ENCODE measurements at places on chromosomes 5 and 9.
A peak's percentile ranks its signal among the peaks of the same experiment; 100 is the strongest.

- H3K36me3 ChIP-seq, result no peaks in the 10 kb centered on the region
- no peak for DNase-seq
Observed at GRCh38 chr9:21564175-21564574, 82.1 kb upstream of the IFNE start.

GRCh38 chr9:84996029-84996428, 326.5 kb downstream of the NTRK2 start:
- H3K36me3 ChIP-seq, result peaks cover 5% of the 10 kb centered on the region
- no peaks in the 10 kb centered on the region for H3K4me1 ChIP-seq
- no peak overlapping the region for H3K27ac ChIP-seq
- no peaks in the 10 kb centered on the region for H3K27me3 ChIP-seq
- DNase-seq, result no peak
- no peak overlapping the region for H3K4me3 ChIP-seq

- no peaks in the 10 kb centered on the region for H3K4me1 ChIP-seq
- H3K27ac ChIP-seq, result no peak overlapping the region
- DNase-seq, result no peak
Observed at GRCh38 chr9:112502175-112502946, 15.7 kb downstream of the KIAA1958 start.

DNA sequence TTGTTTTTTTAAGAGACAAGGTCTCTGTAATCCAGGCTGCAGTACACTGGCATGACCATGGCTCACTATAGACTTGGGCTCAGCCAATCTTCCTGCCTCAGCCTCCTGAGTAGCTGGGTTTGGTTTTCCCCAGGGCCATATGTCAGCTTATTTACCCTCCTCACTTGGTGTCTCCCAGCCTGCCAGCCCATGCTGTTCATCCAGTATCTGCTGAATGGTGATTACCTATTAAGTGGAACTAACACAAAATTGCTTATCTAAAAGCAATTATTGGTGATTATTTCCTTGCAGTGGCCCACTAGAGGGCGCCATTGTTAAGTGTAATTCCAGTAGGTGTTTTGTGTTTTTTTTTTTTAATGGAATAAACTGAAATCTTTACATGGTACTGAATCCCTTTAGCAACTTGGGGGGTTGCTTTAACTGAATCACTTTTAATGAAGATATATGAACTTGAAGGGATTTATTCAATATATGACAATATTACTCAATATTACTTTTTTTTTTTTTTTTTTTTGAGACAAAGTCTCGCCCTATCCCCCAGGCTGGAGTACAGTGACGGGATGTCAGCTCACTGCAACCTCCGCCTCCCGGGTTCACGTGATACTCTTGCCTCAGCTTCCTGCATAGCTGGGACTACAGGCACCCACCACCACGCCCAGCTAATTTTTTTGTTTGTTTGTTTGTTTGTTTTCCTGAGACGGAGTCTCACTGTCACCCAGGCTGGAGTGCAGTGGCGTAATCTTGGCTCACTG, 13.8 kb downstream of the EXOSC2 start:
- peaks cover 45% of the 10 kb centered on the region for H3K36me3 ChIP-seq
- peak; percentile 61 for DNase-seq
- H3K27me3 ChIP-seq, result no peaks in the 10 kb centered on the region
- no peaks in the 10 kb centered on the region for H3K4me1 ChIP-seq

- no peaks in the 10 kb centered on the region for H3K27me3 ChIP-seq
- H3K4me1 ChIP-seq, result no peaks in the 10 kb centered on the region
- peaks cover 8% of the 10 kb centered on the region for H3K36me3 ChIP-seq
- no peak overlapping the region for H3K27ac ChIP-seq
- no peak for DNase-seq
Observed at GRCh38 chr9:85987236-85987635, 46.3 kb downstream of the NAA35 start.

- H3K27me3 ChIP-seq, result no peaks in the 10 kb centered on the region
- DNase-seq, result no peak
- peaks cover 10% of the 10 kb centered on the region for H3K36me3 ChIP-seq
- no peaks in the 10 kb centered on the region for H3K4me1 ChIP-seq
- H3K27ac ChIP-seq, result no peak overlapping the region
Observed at GRCh38 chr9:95845751-95846150, 29.7 kb upstream of the ERCC6L2 start.

DNA sequence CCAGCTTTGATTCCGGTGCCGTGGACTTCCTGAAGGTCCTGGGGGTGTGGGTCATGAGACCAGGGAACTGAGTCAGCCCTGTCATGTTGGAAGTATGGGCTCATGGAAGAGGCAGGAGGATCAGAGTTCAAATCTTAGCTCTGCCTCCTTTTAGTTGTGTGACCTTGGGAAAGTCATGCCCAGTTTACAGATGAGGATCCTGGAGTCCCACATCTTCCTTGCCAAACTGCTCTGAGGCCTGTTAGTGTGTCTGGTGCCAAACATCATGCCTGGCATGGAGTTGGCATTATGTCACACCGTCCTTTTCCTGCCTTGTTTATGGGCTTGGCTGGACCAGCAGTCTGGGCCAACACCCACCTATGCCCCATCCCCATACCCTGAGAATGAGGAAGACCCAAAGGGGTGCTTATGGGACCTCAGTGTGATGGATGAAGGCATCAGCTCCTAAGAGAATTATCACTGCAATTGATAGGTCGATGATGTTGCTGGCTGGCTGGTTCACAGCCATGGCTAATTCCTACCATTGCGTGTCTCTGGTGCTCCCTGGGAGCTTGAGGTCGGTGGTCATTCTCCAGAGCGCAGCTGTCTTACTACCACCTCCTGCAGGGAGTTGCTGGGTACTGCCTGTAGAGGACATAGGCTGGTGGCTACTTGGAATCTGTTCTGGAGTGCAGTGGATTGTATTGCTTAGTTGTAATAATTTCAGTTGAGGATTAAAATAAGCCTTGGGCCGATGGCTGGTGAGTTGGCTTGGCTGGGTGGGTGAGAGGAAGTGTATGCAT, 140.5 kb upstream of the PITX1 start:
- DNase-seq, result peak; percentile 78
- H3K4me1 ChIP-seq, result no peaks in the 10 kb centered on the region
- no peaks in the 10 kb centered on the region for H3K27me3 ChIP-seq

- no peaks in the 10 kb centered on the region for H3K27me3 ChIP-seq
- no peaks in the 10 kb centered on the region for H3K36me3 ChIP-seq
- no peak overlapping the region for H3K4me3 ChIP-seq
- no peaks in the 10 kb centered on the region for H3K4me1 ChIP-seq
- DNase-seq, result no peak
Observed at GRCh38 chr9:130001190-130001589, 41.8 kb downstream of the FNBP1 start.

DNA sequence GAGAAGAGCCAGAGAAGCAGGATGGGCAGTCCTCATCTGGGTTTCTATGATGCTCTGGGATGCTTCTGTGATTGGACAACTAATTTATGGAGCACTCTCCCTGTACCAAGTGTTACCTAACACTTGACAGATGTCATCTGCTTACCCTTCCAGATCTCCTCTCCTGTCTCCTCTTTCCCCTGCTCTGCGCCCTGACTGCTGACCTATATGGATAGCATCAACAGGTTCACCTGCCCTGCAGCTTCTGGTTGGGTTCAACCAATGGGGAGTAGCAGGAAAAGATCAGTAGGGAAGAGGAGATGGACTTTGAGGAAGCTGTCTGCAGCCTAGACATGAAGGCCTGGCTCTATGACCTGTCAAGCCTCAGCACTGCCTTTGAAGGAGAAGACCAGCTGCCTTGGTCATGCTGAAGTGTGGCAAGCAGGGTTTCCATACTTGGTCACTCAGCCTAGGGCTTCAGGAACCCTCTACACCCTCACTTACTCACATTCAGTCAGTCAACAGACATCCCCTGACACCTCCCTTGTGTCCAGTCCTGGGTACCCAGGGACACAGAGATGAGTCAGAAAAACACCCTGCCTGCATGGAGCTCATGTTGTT, 11.3 kb upstream of the P4HA2 start:
- DNase-seq, result peak; percentile 12
- no peak overlapping the region for H3K27ac ChIP-seq
- no peaks in the 10 kb centered on the region for H3K4me1 ChIP-seq
- no peak overlapping the region for H3K4me3 ChIP-seq

GRCh38 chr9:97861148-97861475, 8.1 kb downstream of the FOXE1 start:
- DNase-seq, result no peak
- peaks cover 56% of the 10 kb centered on the region for H3K27me3 ChIP-seq

- no peak for DNase-seq
- H3K4me3 ChIP-seq, result no peak overlapping the region
- H3K36me3 ChIP-seq, result peaks cover 37% of the 10 kb centered on the region
- no peaks in the 10 kb centered on the region for H3K27me3 ChIP-seq
- H3K4me1 ChIP-seq, result no peaks in the 10 kb centered on the region
- no peak overlapping the region for H3K27ac ChIP-seq
Observed at GRCh38 chr5:141529002-141529401, 40.1 kb downstream of the PCDHGC5 start.

DNA sequence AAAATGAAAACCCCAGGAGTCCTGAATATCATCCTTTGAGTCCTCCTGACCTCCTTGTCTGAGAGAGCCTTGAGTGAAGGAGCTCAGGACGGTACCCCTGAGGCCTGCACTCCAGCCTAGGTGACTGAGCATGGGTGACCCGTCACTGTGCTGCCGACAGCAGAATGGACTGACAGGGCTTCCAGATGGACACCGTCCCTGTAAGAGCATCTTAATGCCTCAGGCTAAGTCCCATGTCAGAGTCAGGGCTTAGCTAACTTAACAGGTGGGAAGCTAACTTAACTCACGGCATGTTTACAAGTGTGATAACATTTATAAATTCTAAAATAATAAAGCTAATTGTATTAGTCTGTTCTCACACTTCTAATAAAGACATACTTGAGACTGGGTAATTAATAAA, 68.3 kb downstream of the IL6ST start:
- no peaks in the 10 kb centered on the region for H3K4me1 ChIP-seq
- no peak overlapping the region for H3K27ac ChIP-seq
- DNase-seq, result no peak

GRCh38 chr5:113053511-113053995, 77.0 kb downstream of the DCP2 start:
- no peak overlapping the region for H3K4me3 ChIP-seq
- H3K4me1 ChIP-seq, result no peaks in the 10 kb centered on the region
- DNase-seq, result peak; percentile 20

- H3K4me3 ChIP-seq, result no peak overlapping the region
- H3K27ac ChIP-seq, result no peak overlapping the region
- H3K36me3 ChIP-seq, result no peaks in the 10 kb centered on the region
- DNase-seq, result no peak
Observed at GRCh38 chr5:78997090-78997489, 12.0 kb upstream of the ARSB start.

DNA sequence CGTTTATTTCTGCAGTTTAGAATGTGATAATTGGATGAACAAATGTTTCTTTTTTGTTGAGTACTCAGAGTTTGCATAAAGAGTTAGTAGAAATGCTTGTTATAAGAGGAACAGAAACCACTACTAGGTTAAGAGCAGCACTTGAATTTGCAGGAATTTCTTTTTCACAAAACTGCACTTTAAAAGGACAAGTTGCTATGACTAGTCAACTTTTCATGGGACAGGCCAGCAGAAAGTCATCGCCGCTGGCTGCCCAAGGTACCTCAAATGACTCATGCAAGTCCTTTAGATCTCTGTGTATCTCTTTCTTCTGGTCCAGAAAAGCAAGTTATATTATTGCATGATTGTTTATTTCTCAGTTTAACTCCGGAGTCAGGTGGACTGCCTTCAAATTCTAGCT, 97.3 kb upstream of the HMHB1 start:
- H3K4me1 ChIP-seq, result no peaks in the 10 kb centered on the region
- no peaks in the 10 kb centered on the region for H3K27me3 ChIP-seq
- H3K4me3 ChIP-seq, result no peak overlapping the region
- no peak overlapping the region for H3K27ac ChIP-seq

DNA sequence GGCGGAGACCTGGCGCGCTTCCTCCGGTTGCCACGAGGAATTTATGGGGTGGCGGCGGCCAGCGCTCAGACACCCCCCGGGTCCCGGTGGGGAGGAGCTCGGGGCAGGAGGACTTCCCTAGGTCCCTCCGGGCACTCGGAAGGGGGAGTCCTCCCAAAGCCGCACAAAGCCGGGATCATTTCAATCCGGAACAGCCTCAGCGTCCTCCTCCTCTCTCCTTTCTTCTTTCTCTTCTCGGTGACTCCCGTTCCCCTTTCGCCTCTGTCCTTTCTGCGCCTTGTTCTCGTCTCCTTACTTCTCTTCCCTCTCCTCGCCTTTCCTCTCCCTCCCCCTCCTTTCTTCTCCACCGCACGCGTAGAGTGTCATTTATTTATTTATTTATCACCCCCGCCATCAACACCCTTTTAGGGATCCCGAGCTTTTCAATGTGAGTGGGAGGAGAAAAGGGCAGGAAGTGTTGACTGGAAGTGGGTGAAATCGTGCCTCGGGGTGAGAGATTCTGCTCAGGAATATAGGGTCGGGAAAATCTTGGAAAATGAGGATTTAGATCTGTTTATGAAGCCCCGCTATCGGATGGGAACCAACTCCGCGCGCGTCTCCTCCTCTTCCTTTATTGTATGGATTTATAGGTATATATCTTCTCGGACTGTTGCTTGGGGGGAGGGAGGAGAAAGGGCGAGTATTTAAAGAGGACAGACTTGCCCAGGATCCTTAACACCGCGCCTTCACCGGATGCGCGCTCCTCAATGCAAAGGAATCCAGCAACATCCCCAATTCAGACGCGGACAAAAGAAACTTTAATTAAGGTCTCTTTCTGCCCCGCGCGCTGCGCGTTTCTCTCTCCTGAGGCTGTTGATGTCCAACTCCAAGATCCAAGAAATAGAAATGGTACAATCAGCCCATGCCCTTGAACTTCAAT, 2.0 kb upstream of the ZNF462 start:
- peak; percentile 55 for DNase-seq
- H3K4me1 ChIP-seq, result peaks cover 7% of the 10 kb centered on the region
- H3K4me3 ChIP-seq, result peak overlapping the region; percentile 93
